COLO829 (cell line): ENCODE measurements at places on chromosomes 2 and 18.
A peak's percentile ranks its signal among the peaks of the same experiment; 100 is the strongest.

GRCh38 chr2:147109291-147109690 lies 735.5 kb upstream of the ACVR2A start:
- DNase-seq, result no peak

GRCh38 chr2:104749856-104750460 lies 104.0 kb upstream of the POU3F3 start:
- no peak for DNase-seq

GRCh38 chr2:127573771-127574170 lies 38.3 kb downstream of the MYO7B start:
- DNase-seq, result no peak

- DNase-seq, result no peak
Measured at GRCh38 chr2:69843993-69844392, 14.5 kb downstream of the GMCL1 start.

DNA sequence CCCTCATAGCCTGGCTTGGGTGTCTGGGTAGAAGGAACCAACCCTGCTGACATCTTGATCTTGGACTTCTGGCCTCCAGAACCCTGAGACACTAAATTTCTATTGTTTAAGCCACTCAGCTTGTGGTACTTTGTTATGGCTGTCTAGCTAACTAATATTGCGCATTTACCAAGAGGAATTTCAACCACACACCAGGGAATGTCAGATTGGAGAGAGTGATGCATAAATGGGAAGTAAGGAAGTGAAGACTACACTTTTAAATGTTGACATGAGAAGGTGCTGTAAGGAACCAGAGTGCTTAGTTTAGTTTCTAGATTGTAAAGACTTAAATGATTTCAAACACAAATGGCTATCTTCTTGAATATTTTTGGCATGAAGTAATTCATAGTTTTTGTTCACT lies 98.9 kb upstream of the ITGB6 start:
- DNase-seq, result no peak

DNA sequence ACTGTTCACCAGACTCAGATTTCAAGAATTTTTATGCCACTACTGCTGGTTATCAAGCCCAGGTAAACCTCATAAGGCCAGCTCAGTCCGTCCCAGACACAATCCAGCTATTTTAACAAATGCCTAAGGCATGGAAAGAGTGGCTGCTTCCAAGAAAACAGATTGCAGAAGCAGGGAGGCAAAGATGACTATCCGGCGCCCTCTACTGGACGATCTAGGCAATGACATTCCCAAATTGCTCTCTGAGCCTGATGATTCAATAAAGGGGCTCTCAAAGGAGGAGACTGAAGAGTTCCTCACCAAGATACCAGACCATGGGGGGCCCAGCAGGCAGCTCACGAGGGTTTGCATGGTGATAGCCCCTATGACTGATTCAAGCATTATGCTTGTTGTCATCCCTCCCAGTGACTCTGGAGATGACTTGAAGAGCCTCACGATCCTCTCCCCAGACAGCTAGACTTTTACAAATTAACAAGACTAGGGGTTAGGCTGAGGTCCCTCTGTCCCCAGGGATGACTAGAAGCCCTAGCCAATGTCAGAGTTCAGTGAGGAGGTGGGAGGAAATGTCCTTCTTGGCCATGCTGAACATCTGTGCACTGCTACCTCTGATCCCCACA lies 25.0 kb downstream of the SERPINB8 start:
- DNase-seq, result peak; percentile 62
